ENCODE measurements at places on chromosomes 12 and 14.

GRCh38 chr12:6140651-6141447 lies 16.4 kb upstream of the VWF start:
- no peak for DNase-seq

- DNase-seq: no peak
Measured at GRCh38 chr12:61713121-61713520, 547.1 kb upstream of the USP15 start.

- DNase-seq: no peak
Measured at GRCh38 chr12:122860854-122861586, 25.8 kb downstream of the HIP1R start.

- no peak for DNase-seq
Measured at GRCh38 chr12:110931315-110931728, 10.9 kb upstream of the MYL2 start.

DNA sequence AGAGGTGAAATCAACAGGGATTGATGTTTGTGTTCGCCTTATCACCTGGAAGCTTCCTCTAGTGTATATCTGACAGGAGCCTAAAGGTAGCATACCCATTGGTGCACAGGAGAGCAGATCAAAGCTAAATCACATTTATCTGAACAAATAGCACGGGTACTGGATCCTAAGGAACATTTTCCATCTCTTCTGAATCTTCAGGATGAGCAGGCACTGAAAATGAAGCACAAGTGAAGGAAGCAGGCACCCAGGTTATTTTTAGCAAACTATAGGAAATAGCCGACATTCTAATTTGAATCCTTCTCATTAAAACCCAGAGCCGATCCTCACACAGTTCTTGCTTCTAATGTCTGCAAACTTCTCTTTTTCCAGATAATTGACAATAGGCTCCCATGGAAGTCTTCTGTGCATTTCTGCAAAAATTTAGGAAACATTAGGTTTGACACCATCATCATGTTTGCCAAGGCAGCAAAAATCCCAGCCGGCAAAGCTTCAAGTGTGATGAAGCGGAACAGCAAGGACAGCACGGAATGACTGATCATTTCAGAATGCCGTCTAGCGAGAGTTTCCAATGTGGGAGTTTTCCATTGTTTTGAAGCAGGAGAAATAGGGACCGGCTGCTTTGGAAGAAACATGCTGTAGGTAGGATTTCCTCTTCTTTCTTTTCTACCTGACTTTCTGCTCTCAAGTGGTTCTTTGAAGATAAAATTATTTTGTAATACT lies 24.3 kb upstream of the RGS6 start:
- no peak for DNase-seq

DNA sequence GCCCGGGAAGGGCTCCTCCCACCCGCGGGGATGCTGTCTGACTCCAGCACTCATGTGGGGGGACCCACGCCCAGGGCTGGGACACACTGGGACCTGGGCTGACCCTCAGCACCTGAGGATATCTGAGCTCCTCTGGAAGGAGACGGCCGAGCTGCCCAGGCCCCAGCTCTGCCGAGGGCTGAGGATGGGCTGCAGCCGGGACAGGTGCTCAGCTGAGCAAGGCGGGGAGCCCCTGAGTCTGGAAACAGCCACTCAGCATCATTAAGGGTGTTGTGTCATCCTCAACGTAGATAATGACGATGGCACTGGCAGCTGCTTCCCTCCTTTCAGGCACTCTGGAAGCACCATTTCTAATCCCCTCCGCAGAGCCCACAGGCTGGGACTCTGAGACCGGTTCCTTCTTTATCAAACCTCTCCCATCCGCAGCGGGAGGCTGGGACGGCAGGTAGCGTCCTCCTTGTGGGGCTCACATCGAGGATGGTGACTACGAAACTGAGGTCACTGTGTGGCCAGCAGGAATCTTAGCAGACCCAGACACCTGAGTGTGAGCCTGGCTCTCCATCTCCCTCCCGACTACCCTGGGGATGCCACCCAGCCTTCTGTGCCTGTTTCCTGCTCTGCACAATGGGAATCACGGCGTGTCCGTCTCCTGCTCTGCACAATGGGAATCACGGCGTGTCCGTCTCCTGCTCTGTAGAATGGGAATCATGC lies 26.7 kb upstream of the SFSWAP start:
- no peak for DNase-seq

DNA sequence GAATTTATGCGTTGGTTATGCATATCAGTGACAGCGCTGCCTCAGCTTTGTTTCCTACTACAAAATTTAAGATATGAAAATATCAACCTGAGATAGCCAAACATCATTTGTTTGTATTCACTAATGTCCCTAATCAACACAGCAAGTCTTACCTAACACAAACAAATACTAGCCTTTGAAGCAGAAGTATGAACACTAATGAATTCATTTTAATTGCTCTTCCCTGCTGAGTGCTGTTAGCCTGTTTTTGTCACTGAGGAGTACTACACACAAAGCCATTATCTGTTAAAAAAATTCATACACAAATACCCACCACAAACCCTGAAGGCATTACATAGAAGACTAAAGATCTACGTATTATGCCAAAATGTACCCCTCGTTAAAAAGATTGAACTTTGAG lies 150.8 kb downstream of the HELB start:
- no peak for DNase-seq

DNA sequence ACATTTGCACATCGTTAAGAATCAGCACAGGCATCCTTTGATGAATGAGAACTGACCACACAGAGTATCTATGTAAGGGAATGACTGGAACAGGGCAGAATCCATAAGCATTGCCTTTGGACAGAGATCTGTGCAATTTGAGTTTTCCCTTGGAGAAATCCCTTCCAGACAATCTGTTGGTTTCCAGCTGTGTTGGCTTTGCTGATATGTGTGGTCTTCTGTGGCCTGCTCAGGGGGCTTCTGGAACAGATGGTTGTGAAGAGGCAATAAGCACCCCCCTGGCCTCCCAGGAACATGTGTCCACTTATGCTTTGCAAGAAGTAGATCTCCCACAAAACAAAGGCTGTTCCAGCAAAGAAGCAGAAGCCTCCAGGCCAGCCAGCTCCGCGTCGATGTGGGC lies 111.4 kb upstream of the TMEM132C start:
- no peak for DNase-seq

GRCh38 chr14:67917006-67917405 lies 97.4 kb downstream of the RAD51B start:
- DNase-seq: no peak

DNA sequence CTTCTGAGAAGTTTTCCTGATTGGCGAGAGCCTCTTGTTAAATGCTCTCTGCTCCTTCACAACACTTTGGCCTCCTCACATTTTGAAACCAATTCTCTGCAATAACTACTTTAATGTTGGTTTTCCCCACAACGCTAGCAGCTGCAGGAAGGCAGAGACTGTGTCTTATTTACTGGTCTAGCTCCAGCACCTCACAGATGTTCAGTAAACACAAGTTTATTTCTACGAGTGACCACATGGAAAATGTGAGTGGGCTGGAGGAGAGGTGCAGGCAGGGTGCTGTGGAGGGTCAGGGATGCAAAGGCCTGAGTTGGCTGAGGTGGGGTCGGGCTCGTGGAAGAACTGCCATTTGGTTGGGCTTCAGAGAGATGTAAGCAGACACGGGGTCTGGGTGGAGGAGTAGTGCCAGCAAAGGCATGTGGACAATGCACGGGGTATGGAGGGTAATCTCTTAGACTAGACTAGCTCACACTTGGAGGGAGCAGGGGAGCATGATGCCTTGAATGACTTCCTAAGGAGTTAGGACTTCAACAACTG lies 117.4 kb upstream of the RTL1 start:
- no peak for DNase-seq
